ENCODE measurements at places on chromosomes 4 and X.

DNA sequence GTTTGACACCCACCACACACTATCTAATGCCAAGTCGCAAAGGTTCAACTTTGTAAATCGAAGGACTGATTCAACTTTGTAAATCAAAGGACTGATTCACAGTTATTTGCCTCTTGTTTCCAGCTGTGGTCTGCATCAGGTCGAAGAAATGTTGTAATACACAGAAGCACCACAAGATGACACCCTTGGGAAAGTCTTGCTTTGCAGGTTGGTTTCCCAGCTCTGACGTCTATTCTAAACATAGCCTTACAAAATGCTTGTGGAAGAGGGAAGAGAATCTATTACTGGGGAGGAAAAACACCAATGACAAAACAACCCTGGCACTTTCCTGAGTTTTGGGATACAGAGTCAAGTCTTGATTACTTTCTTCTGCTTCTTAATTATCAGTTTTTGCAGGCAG lies 35.3 kb downstream of the SUPT20HL1 start:
- DNase-seq: peak; percentile 52
- H3K4me3 ChIP-seq: no peak overlapping the region
- H3K4me1 ChIP-seq: no peaks in the 10 kb centered on the region
- no peaks in the 10 kb centered on the region for H3K27me3 ChIP-seq

- H3K4me1 ChIP-seq: no peaks in the 10 kb centered on the region
- no peaks in the 10 kb centered on the region for H3K36me3 ChIP-seq
- DNase-seq: no peak
- no peak overlapping the region for H3K27ac ChIP-seq
Observed at GRCh38 chr4:41327770-41328169, 71.0 kb downstream of the UCHL1 start.

DNA sequence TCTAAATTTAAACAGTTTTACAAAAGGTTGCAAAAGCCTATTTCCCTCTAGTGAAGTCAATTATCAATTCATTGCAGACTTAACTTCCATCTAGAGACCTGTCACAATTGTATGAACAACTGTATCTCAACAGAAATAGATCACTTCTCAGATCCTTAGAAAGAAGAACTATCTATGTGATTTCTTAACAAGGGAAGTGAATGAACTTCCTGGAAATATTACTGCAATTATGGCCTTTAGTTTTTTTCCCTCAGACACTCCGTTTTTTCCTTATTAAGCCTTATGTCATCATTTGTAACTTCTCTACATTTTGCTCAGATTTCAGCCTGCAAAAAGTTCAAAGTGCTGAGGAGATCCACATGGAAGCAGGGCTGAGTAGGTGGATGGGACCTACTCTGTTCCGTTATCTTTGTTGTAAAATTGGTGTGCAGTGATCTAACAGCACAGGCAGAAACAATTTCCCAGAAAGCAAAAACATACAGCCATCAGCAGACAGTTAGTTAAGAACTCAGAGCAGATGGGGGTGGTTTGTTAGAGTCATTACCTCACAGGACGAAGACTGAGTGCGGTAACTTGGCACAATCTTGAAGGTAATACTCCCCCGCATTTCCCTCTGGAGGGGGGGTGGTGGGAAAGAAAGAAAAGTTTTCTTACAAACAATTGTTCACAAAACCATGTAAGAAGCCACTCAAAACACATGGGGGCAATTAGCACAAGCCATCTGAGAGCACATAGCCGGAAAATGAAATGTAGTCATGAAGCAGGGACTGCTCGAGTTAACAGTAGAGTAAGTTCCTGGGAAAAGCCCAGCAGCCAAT lies 112.3 kb downstream of the NYX start:
- no peaks in the 10 kb centered on the region for H3K4me1 ChIP-seq
- no peaks in the 10 kb centered on the region for H3K27me3 ChIP-seq
- peak; percentile 37 for DNase-seq
- no peaks in the 10 kb centered on the region for H3K36me3 ChIP-seq
- H3K4me3 ChIP-seq: no peak overlapping the region

GRCh38 chr4:2366252-2367192 lies 51.9 kb downstream of the ZFYVE28 start:
- DNase-seq: no peak
- H3K27ac ChIP-seq: no peak overlapping the region
- H3K4me3 ChIP-seq: no peak overlapping the region
- H3K36me3 ChIP-seq: no peaks in the 10 kb centered on the region

- H3K36me3 ChIP-seq: no peaks in the 10 kb centered on the region
- H3K4me3 ChIP-seq: no peak overlapping the region
- H3K27ac ChIP-seq: no peak overlapping the region
- H3K4me1 ChIP-seq: no peaks in the 10 kb centered on the region
Observed at GRCh38 chr4:3788366-3788660, 22.1 kb downstream of the ADRA2C start.

- DNase-seq: no peak
- H3K27ac ChIP-seq: no peak overlapping the region
- H3K4me3 ChIP-seq: no peak overlapping the region
- H3K36me3 ChIP-seq: no peaks in the 10 kb centered on the region
- H3K27me3 ChIP-seq: no peaks in the 10 kb centered on the region
- H3K4me1 ChIP-seq: no peaks in the 10 kb centered on the region
Observed at GRCh38 chr4:6227412-6228157, 27.2 kb upstream of the JAKMIP1 start.

DNA sequence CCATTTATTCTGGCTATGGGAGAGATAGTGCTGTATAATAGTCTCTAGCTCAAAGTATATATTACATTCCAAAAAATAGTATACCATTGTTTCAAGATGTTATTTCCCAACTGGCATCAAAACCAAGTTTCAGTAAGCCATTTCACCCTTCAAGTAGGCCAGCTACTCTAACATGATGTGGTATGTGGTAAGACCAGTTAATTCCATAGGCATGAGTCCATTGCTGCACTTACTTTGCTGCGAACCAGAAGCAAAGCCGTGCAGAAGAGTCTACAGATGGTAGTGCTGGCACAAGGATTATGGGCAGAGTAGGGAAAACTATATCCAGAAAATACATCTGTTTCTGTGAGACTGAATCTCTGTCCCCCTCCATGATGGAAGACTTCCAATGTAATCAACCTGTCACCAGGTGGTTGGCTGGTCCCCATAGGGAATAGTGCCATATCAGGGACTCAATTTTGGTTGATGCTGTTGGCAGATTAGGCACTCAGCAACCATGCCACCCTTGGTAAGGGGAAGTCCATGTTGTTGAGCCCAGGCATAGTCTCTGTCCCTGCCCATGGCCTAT lies 49.8 kb upstream of the HSD17B10 start:
- H3K36me3 ChIP-seq: no peaks in the 10 kb centered on the region
- no peaks in the 10 kb centered on the region for H3K27me3 ChIP-seq
- no peak overlapping the region for H3K4me3 ChIP-seq
- H3K27ac ChIP-seq: no peak overlapping the region

DNA sequence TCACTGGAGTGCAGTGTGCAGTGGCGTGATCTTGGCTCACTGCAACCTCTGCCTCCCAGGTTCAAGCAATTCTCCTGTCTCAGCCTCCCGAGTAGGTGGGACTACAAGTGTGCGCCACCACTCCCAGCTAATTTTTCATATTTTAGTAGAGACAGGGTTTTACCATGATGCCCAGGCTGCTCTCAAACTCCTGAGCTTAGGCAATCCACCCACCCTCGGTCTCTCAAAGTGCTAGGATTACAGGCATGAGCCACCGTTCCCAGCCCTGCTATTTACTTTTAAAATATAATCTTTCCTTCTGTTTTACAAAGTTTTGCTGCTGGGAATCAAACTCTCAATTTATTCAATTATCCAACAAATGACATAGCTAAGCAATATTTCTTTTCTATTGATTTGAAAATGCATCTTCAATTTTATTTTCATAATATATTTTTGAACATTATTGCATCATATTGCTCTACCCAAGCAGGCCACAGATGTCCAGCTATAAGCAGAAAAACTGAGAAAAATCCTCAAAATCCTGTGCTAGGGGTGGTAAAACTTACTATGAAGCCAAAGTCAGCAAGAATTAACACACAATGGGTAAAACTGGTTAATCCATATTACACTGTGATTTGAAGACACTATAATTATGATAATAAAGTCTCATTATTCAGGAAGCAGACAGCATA lies 5.2 kb downstream of the TIFA start:
- no peak for DNase-seq
- no peaks in the 10 kb centered on the region for H3K4me1 ChIP-seq
- H3K27ac ChIP-seq: no peak overlapping the region
- H3K36me3 ChIP-seq: no peaks in the 10 kb centered on the region
- no peaks in the 10 kb centered on the region for H3K27me3 ChIP-seq

DNA sequence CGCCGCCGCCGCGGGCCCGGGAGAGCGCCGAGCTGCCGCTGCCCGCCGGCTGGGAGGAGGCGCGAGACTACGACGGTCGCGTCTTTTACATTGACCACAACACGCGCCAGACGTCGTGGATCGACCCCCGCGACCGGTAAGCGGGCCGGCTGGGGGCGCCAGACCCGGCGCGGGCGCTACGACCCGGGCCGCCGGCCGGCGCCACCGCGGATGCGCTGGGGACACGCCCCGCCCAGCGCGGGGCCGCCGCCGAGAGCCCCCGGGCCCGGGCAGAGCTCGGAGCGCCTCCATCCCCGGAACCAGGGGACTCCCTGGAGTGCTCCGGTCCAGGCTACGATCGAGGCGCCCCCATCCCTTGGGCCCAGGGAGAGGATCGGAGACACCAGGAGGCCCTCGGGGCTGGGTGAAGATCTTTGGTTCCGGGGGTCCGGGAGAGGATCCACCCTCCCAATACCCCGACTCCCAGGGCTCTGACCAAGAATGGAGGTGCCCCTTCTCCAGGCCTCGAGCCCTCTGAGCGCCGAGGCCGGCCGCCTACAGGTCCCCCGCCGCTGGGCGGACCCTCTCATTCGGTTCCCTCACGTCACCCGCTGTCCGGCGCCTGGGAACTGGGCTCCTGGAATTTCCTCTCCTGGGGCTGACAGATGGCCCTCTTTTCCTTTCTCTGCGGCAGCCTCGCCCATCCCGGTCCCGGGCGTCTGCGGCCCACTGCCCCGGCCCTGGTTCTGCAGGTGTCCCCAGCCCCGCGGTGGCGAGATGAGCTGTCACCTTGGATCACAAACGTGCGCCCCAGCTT lies 48.8 kb downstream of the CLDN34 start:
- peak overlapping the region; percentile 89 for H3K27ac ChIP-seq
- H3K4me1 ChIP-seq: no peaks in the 10 kb centered on the region
- peak; percentile 33 for DNase-seq
- H3K4me3 ChIP-seq: peak overlapping the region; percentile 54
- no peaks in the 10 kb centered on the region for H3K27me3 ChIP-seq
- H3K36me3 ChIP-seq: no peaks in the 10 kb centered on the region

DNA sequence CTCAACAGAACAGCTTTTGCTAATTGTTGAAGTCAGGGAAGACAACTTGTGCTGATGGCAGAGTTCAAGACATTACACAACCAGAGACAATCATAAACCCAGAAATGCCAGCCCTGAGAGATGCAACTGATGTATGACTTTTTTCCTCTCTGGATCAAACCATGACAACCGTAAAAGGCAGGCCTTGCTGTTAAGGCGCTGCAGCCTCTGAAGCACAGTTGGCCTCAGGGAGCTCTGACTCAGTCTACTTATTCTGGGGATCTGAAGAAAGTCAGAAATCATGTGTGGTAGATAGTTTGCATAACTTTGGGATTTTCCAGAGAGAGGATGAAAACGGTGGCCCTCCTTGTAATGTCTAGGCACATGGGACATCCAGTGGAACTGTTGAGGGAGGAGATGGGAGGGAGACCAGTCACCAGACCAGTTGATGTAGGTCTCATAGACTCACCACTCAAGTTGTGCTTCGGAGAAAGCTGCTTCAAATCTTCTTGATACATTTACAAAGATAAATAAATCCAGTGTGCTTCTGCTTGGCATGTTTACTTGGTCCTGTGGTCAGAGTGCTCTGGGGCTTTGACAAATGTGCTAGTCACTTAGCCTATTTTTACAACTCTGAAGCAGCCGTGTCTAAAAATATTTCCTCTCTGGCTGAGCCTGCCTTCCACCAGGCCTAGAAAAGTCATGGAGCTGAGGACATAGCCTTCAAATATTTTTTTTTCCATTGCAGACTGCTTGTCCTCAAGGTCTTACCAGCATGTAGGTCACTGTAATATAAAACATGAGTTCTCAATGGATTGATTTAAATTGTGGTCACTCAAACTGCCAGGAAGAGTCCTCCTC lies 7.5 kb downstream of the HADH start:
- no peaks in the 10 kb centered on the region for H3K36me3 ChIP-seq
- H3K4me3 ChIP-seq: no peak overlapping the region
- no peaks in the 10 kb centered on the region for H3K27me3 ChIP-seq

DNA sequence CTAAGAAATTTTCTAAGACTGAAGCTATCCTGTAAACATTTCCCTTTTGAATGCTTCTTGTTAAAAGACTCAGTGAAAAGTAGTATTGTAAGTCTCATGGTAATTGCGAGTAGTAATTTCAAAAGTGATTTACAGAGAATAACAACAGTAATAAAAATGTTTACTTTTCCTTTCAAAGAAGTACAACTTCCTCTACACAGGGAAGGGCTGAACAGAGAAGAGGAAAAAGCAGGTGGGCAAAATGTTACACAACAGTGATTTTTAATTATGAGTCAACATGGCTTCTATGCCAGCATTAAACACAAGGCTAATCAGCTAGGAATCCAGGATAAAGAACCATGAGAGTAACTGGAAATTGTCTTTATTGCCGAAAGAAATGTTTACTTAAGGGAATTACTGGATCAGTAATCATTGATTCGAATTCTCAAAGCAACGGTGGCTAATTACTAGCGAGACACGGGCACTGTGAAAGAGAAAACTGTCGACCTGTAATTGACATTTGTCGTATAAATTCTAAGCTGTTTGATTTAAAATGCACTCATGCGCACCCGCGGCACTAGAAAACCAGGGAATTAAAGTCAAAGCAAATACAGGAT lies 15.4 kb downstream of the UTP3 start:
- H3K27ac ChIP-seq: peak overlapping the region; percentile 99
- H3K27me3 ChIP-seq: no peaks in the 10 kb centered on the region
- H3K4me3 ChIP-seq: peak overlapping the region; percentile 97
- H3K36me3 ChIP-seq: no peaks in the 10 kb centered on the region
- H3K4me1 ChIP-seq: no peaks in the 10 kb centered on the region

DNA sequence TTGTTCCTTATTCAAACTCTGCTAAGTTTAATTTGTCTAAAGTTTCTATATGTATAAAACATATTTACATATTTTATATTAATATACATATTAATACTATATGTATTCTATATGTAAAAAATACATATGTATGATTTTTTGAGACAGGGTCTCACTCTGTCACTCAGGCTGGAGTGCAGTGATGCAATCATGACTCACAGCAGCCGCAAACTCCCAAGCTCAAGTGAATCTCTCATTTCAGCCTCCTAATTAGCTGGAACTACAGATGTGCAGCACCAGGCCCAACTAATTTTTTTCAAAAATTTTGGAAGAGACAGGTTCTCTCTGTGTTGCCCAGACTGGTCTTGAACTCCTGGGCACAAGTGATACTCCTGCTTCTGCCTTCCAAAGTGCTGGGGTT lies 684.9 kb downstream of the TRAM1L1 start:
- H3K27ac ChIP-seq: no peak overlapping the region
- DNase-seq: no peak
- H3K27me3 ChIP-seq: no peaks in the 10 kb centered on the region
- H3K36me3 ChIP-seq: no peaks in the 10 kb centered on the region
- H3K4me3 ChIP-seq: no peak overlapping the region
- H3K4me1 ChIP-seq: no peaks in the 10 kb centered on the region
